Right forelimb (tissue), 1 donor: ENCODE measurements at places on chromosomes 12 and 14.

GRCh38 chr12:113782873-113783272 lies 183.3 kb downstream of the RBM19 start:
- no peak for DNase-seq

DNA sequence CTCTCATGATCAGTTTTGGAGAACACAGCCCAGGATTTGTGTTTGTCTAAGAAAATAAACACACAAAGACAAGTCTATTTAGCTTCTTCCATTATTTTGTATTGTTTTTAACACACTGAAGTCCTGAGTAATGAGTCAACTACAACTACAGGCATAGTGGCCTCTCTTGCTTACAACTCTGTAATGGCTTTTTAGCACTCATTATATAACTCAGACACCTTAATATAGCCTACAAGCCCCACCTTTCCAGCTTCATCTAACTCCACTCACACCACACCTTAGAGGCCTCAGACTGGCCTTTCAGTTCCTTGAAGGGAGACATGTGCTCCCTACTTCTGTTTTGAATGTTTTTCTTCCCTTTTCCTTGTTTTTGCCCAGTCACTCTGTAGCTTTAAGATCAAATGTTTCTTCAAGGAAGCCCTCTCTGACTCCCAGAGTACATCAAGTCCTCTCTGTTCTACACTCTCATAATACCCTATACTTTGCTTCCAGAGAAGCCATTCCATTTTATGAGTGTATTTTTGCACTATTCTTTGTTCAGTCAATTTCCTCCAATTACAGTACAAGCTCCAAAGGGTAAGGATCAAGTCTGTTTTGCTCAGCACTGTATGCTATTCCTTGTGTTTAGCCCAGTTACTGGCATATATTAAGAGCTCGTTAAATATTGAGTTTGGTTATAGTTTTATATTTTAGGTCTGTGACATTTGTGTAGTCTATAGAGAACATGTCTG lies 233.6 kb upstream of the ARHGAP5 start:
- no peak for DNase-seq

DNA sequence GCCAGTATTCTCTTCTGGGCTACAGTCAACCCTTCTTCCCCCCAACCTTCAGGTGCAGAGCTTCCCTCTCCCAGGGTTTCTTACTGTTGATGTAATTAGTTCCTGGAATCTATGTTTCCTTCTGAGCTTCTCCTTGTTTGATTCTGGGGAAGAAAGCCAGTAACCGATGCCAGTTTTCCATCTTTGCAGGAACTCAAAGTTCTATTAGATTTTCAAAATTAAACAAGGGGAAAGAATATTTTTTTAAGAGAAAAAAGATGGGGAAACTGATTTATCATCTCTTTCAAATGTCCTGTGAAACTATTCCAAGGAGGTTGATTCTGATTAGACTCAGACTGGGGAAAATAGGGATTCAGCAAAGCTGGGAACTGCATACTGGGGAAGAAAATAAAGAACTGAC lies 17.9 kb upstream of the FAM234B start:
- no peak for DNase-seq

- no peak for DNase-seq
These were observed 120.7 kb upstream of the SLC38A2 start for GRCh38 chr12:46493150-46493833.

DNA sequence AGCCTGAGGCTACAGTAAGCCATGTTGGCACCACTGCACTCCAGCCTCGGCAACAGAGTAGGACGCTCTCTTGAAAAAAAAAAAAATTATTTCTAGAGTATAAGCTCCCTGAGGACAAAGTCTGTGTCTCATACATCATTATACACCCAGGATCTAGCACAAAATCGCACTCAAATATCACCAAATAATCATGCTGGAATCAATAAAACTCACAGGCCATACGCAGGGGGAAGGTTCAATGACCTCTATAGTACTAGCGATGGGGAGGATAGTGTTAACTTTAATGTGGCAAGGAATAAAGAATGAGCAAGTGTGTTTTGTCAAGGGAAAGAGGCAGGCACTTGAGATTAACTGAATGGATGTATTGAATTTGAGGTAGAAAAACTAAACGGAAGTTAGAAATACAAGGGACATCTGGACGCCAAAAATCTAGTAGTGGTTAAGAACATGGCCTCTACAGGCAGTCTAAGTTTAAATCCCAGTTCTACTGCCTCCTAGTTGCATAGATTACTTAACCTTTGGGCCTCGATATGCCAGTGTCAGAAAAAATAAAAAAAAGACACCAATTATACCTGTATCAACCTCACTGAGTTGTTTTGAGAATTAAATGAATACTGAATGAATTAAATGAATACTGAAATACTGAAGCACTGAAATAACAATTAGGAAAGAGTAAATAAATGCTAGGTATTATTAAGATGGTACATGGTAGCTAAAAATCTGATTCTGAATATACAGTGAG lies 4.4 kb upstream of the AP4S1 start:
- DNase-seq: no peak

DNA sequence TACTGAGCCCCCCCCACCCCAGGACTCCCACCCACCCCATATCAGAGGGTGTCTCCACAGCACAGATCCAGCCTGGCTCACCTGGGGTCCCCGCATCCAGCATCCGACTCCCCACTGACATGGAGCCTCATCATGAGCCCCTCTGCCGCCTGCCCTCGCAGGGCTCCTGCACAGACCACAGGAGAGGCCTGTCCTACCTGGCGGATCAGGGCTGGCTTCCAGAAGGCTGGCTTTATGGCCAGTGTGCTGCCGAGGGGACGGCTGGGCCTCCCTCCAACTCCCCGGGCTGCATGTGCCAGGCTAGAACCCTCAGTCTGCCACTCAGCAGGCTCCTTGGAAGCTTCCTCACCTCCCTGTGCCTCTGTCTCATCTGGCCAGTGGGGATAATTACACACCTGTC lies 119.0 kb downstream of the RFLNA start:
- DNase-seq: no peak

DNA sequence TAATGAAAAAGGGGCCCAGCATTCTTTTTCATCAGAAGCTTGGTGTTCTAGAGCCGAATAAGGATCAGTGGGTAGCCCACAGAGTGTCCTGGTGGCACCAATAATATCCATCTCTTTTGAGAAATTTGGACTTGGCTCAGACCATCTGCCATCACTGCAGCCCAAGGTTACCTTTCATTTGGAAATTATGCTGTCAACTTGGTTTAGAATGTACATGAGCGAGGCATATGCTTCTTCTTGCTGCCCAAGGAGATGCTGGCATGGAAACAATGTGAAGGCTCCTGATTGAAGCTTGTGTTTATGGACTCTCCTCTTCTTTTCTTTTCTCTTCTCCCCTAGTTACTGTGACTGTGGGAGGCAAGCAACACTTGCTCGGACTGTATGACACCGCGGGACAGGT lies 50.0 kb downstream of the GPHB5 start:
- no peak for DNase-seq

- no peak for DNase-seq
These were observed 12.2 kb upstream of the TUBA1A start for GRCh38 chr12:49200919-49201594.

GRCh38 chr14:35386673-35387125 lies 17.9 kb downstream of the NFKBIA start:
- DNase-seq: no peak

- no peak for DNase-seq
These were observed 4.1 kb upstream of the HOXC6 start for GRCh38 chr12:54024127-54024526.

GRCh38 chr14:85050180-85050579 lies 479.8 kb upstream of the FLRT2 start:
- no peak for DNase-seq

GRCh38 chr14:71267007-71267513 lies 359.8 kb downstream of the PCNX1 start:
- DNase-seq: no peak

DNA sequence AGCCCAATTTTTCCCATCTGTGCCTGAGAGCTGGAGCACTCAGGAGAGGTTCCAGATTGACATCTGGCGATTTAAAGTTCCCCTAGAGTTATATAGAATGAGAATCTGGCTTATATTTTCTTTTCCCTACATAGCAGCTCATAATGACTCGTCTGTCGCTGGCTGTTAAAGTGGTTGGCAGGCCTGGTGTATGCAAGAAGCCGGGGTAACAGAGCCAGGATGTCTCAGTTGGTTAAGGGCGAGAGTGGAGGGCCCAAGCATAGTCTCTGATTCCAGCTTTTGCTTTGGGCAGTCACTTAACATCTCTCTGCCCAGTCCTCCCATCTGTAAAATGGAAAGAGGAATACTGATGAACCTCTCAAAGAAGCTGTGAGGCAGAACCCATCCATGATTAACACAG lies 751.6 kb downstream of the NOVA1 start:
- DNase-seq: no peak

GRCh38 chr12:88951860-88952561 lies 371.7 kb upstream of the KITLG start:
- no peak for DNase-seq

DNA sequence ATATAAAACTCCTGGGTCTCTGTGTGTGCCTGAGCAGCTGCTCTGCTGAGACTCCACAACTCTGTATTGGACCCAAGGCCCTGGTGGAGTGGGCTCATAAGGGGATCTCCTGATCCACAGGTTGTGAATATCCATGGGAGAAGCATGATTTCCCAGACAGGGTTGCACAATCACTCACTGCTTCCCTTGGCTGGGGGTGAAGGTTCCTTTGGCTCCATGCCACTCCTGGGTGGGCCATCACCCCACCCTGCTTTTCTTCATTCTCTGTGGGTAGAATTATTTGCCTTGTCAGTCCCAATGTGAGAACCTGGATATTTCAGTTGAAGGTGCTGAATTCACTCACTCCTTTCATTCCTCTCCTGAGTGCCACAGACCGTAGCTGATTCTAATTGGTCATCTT lies 205.2 kb upstream of the TMEM260 start:
- DNase-seq: no peak

DNA sequence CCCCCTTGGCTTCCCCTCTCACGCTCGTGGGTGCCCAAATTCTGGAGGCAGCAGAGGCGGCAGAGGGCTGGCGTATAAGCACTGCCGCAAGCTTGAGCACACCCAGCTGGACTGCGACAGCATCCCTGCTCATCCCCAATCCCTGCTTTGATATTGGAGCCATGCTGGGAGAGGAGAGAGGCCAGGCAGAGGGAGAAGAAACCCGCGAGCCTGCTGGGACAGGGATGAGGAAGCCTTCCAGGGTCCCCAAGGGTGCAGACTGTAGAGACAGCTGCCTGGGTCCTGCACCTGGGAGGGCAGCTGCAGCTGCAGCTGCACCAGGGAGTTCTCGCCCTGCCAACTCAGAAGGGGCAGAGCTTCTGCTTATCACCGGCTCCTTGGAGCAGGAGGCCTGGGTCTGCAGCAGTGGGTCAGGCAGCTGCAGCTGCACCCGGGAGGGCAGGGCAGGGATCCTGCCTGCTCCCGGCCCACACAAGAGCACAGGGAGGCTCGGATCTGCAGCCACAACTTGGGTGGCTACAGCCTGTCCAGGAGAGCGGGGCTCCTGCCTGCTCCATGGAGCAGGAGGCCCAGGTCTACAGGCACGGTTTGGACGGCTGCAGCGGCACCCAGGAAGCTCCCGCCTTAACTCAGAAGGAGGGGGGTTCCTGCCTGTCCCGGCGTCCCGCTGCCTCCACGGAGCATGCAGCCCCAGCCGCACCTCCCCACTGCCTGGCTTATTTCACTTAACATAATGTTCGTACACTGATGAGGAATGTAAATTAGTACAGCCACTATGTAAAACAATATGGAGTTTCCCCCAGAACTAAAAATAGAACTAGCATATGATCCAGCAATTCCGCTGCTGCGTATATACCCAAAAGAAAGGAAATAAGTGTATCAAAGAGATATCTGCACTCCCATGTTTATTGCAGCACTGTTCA lies 60.4 kb upstream of the SGPP1 start:
- DNase-seq: no peak

GRCh38 chr14:65769151-65769550 lies 356.6 kb downstream of the FUT8 start:
- no peak for DNase-seq
